ENCODE measurements at places on chromosomes 4 and X. TPM values are rescaled to one million over a fixed set of nuclear protein-coding genes. Genes with fewer than 3 reads are reported as not detected.

GRCh38 chr4:13313856-13314255, 170.3 kb downstream of the RAB28 start:
- no peak for DNase-seq

PCDH10 gene
- polyA plus RNA-seq = 0.36 TPM

- no peak for DNase-seq
These were observed 138.6 kb upstream of the APOOL start for GRCh38 chrX:84865113-84865512.

DNA sequence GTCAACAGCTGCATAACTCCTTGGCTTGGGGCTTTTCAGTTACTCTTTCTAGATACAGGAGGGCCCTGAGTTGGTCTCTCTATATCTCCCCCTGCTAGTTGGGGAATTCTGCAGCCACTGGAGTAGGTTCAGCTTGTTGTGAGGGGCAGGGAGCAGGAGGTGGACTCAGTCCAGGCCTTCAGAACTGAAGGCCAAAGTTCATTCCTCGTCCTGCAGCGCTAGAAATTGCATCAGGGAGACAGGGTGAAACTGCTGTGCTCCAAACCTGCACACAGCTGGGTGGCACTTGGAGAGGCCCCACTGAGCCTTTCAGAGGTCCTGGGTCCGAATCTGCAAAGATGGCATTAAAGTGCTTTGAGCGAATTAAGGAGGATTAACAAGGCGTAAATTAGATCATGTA, 24.9 kb upstream of the TRIM60 start:
- no peak for DNase-seq

UGT2A1 gene
- polyA plus RNA-seq = not detected

GRCh38 chr4:123786920-123787319, 390.3 kb downstream of the SPRY1 start:
- peak; percentile 72 for DNase-seq

DNA sequence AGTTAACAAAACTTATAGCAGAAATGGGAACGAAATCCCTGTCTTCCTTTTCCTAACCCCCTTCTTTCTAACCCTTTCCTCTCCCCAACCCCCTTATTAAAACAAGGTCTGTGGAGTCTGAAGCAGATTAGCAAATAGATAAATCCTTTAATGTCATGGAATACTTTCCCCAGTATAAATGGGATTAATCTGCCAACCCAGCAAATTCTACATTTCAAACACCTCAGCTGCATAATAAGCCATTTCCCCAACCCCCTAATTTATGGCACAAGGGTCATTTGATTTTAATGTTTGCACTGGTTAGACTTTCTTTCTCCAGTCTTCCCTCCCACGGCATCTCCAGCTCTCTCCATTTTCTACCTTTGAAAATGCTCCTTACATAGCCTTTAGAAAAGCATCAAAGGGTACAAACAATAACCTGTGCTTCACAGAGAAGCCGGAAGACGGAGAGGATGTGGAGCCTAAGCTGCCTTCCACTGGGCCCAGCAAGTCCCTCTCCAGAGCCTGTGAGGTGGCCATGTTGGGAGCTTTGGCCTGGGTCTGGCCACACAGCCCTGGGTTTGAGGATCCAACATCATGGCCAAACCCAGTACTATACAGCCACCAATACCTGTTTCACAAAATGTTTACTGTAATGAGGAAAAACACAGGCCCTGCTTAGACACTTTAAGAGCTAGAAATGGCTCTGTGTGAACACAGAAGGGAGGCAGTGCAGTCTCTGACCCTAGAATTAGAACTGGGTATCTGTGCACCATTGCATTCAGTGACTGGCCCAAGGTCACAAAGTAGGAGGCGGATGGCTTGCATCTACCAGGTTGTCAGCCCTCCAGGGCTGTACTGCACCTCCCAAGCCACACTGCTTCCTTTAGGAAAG, 56.9 kb upstream of the SPRY1 start:
- DNase-seq = no peak

AFP gene
- 1.1 TPM for polyA plus RNA-seq

All from AG04450 (cell line).